Stimulated activated CD4-positive, alpha-beta T cell treated with anti-CD3 and anti-CD28 coated beads, Interleukin-1b, Interleukin-23, amount 100 ng/mL, for 24 hours (primary cell): ENCODE measurements at places on chromosomes 5 and 9.

DNA sequence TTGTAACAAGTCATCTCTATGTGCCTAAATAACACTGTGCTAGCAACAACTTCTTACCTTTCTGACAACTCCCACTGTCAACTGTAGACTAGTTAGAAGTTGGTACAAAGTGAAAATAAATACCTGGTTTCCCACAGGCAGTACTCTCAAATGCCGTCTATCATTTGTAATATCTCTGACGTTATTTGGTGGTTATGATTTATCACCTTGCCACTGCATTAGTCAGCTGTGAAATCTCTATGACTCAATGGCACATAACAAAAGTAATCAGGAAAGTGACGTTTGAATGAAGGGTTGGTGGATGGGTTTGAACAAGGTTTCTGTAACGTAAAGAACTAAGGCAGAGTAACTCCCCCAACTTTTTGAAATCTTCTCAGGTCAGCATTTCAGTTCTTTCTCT lies 592.3 kb downstream of the MAT2B start:
- DNase-seq = no peak

GRCh38 chr5:168706655-168707069 lies 127.5 kb upstream of the PANK3 start:
- no peak for DNase-seq

- no peak for DNase-seq
Observed at GRCh38 chr5:177356746-177357145, 978 bp upstream of the RGS14 start.

- DNase-seq = no peak
Observed at GRCh38 chr5:40364441-40364840, 315.3 kb upstream of the PTGER4 start.

DNA sequence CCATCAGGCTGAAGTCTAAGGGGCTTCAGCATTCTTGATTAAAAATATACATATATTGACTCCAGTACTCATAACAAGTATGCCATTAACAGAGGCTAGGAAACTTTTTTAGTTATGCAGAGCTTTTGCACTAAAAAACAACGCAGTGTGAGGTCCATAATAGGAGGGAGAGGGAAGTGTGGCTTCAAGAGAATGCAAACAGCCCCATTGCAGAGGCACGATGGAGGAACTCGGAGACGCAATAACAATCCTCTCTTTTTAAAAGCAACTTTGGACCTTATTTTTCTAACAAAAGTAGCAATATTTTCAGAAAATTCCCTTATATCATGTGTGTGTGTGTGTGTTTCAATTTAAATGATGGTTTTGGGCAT lies 150.0 kb upstream of the PTCH1 start:
- no peak for DNase-seq

DNA sequence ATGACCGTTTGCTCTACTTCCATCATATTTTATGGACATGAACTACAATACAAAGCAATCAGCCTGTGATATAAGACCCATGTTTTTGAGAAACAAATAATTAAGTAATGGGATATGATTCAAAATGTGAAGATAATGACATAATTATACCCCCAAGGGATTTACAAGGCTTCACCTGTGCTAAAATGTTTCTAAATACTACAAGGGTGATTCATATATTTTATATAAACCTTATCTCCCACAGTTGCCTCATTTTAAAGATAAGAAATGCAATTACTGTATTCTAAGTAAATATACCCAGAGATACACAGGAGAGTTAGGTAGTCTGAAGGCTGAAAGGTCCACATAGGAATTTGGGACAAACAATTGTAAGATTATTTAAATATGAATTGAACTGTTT lies 662.0 kb upstream of the CHD1 start:
- no peak for DNase-seq

DNA sequence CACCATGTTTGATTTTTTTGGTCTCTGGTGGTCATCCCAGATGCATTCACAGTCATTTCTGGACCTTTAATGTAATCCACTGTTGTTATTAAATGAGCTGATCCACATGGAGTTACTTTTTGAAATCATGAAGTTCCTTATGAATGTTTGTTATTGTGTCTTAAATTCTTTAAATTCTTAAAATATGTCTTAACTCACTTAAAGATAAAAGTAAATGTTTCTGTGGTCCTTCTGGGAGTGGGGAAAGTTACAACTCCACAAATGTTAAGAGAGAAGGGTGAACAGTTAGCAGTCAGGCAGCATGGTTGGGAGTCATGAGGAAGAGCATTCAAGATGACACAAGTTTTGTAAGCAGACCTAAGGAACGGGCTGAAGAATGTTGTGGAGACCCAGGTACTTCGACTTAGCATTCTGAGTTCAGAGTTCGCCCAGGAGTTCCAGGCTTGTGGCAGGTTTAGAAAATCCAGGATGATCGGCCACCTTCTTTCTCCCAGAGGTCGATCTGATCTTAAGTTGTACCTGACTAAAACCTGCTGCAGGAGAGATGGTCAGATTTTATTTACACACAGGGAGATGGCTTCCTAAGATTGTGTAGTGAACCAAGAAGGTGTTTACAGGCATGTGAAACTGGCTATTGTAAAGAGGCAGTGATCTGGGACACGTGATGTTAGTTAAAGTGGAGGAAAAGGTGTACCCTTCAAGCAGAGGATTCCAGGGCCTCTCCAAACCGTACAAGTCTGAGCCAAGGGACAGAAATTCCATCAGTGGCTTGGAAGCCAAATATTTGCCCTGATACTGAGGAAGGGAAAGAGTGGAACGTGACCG lies 17.2 kb downstream of the SLC1A1 start:
- DNase-seq = no peak

GRCh38 chr9:136249877-136250559 lies 4.4 kb upstream of the QSOX2 start:
- DNase-seq = no peak

DNA sequence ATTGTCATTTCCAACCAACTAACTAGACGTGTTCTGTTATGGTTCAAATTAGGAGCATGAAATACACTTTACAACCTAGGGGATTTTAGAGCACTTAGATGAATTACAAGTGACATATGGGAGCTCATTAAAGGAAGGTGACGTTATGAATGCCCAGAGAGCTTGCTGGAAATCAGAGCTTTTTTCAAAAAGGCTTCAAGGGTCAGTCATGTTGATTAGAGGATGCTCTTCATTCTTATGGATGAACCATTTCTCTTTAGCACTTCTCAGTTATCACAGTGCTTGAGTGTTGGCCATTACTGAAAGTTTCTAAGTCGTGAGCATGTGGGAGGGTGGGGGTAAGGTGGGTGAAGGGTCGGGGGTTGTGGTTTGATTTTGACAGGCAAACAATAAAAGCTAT lies 1245.5 kb upstream of the DMAC1 start:
- DNase-seq = no peak

DNA sequence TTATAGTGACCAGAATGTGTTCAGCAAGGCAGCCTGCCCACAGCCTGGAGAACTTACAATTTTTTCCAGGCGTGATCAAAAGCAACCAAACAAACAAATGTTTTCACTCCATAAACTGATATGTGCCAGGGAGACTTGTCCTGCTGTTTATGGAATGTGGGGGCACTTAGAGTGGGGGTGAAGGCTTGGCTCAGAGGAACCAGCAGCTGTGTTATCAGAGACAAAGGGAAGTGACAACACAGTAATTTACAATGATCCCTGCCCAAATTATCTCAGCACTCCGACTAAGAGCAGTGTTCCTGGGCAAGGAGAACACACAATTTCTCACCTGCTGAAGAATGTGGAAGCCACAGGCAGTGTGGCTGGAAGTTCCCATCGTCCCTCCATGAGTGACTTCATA lies 429.1 kb upstream of the IRX4 start:
- no peak for DNase-seq

DNA sequence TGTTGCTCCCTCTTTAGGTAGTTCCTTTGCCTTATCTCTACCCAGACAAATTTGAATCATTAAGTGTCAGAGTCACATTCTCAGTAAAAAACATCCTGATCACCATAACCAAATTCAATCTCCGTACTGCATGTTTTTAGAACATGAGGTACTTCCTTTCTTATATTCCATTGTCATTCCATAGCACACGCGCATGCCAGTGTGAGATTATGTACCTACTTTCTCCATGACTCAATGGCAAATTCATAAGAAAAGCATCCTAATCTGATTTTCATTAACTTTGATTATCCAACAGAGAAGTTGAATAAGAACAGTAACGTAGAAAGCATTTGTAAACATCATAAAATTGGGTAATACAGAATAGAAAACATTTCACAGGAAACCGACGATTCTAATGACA lies 1118.6 kb upstream of the CDH9 start:
- no peak for DNase-seq

GRCh38 chr9:133182151-133182550 lies 18.4 kb upstream of the GBGT1 start:
- DNase-seq = no peak

DNA sequence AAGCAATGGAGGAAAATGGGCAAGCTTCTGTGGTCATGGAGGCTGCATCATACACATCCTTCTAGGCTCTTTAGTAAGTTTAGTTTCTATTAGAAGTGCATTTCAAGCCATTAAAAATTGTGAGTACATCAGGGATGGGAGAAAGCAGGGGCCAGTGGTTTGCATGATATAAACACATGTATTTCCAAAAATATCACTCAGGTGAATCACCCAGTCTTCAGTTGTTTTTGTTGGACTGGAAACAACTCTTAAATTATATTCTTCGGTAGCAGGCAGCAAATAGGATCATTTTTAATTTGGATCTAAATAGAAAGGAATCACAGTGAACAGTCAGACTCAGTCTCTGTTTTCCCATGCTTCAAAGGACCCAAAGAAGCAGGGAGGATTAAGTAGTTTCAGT lies 657.9 kb downstream of the TLR4 start:
- no peak for DNase-seq

DNA sequence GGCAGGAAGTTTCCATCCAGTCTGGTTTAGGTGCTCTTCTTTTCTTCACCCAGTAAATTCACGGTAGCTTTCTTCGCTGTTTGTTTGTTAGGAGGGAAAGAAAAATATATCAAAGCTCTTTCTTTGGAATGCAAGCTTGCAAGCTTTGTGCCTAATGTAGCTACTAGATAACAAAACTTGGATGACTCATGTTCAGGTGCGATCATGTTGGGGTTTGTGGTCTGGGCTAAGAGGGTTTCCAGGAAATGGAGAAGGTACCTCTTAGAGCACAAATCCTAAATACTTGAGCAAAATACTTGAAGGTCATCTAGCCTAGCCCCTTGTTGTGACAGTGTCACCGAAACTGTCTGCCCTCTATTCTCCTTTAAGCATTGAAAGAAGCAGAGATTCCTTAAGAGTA lies 17.7 kb downstream of the SRP19 start:
- DNase-seq = no peak

GRCh38 chr5:127805448-127805847 lies 102.3 kb downstream of the CCDC192 start:
- DNase-seq = no peak

DNA sequence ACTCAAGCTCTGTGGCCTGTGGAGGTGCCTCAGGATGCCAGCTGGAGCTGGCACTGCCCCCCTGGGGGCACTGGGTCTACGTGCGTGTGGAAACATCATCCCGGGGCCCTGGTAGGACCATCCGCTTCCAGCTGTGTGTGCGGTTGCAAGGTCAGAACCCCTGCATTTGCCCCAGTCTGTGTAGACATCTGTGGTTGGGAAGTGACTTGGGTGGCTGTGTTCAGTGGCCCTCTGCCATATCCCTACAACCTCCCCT lies 12.5 kb downstream of the TMEM8B start:
- no peak for DNase-seq

- no peak for DNase-seq
Observed at GRCh38 chr5:71454913-71455312, 538 bp upstream of the BDP1 start.

DNA sequence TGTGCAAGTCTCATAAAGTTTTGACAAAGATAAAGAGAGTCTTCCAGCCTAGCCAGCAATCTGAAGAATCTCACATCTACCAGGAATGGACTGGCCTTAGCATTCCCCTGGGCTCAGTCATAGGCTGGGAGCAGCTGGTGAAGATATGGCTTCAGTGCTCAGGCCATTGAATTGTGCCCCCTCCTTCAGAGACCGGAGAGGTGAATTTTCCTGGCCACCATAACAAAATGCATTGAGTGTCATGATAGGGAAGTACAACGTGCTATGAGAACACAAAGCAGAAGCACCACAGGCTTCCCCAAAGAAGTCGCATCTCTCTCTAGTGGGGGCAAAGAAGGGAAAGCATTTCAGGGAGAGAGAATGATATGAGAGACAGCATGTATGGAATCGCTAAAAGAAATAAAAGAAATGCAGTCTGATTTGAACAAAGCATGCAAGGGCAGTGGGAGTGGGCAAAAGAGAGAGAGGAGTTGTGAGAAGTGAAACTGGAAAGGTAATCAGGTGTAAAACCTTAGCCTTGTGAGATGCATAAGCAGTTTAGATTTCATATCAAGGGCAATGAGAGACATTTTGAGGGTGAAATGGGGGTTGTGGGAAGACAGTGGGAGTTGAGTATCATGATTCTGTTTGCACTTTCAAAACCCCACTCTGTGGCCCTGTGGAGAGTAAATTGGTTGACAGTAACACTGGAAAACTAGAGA lies 57.1 kb upstream of the NMUR2 start:
- no peak for DNase-seq

GRCh38 chr9:34151398-34151797 lies 24.9 kb upstream of the DCAF12 start:
- no peak for DNase-seq

- no peak for DNase-seq
Observed at GRCh38 chr5:179297486-179298180, 47.6 kb downstream of the ADAMTS2 start.

DNA sequence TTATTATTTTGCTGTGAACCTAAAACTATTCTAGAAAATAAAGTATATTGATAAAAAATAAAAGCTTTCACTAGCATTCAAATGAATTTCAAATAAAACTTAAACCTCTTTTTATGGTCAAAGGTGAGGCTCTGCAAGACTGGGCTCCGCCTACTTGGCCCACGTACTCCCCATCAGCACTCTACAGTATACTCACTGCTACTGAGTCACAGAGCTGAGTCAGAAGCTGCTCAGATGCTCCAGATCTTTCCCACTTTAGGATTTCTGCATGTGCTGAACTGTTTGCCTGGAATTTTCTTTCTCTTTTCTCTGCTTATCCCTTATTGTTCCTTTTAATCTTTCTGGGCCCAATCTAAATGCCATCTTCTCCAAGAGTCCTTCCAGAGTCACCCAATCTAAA lies 331.9 kb upstream of the CCNG1 start:
- no peak for DNase-seq

DNA sequence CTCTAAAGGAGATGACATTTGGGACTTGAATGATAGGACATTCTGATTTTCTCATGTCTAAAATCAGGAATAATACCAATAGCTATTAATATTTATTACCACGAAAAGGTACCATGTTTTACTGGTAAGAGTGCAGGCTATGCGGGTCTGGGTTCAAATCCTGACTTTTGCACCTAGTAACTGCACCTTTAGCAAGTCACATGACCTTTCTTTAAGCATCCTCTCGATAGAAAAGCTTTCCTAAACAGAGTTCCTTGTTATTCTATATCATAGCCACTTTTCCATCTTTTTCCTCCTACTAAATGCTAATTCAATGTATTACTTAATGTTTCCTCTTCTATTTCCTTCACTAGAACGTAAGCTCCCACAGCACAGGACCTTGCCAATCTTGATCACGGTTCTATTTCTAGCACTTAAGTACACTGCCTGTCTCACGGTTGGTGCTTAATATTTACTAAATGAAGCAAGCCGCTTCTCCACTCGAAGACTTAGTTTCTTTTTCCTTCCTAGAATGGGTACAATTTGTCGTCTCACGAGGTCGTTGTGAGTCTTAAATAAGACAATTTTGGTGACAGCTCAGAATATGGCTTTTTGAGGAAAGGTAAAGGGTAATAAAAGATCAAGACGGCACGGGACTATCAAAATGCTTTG lies 816 bp downstream of the RBM18 start:
- no peak for DNase-seq
